ENCODE measurements at places on chromosomes 12 and 14.

DNA sequence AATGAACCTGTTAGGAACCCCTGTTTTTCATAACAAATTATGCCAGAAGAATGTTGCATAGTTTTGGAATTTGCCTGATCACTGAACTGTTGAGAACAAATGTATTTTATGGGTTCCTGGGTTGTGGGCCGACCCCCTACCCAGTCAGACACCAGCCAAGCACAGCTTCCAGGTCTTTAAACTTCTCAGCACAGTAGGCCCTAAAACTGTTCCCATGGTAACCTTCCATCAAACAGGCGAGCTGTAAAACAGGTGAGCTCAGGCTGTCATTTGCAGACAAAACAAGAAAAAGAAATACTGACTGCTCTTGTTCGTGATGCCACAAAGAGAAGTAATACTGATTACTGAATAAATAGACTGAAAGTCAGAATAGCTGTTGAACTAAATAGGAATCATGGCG lies 147.0 kb downstream of the PTPRO start:
- DNase-seq: no peak

DNA sequence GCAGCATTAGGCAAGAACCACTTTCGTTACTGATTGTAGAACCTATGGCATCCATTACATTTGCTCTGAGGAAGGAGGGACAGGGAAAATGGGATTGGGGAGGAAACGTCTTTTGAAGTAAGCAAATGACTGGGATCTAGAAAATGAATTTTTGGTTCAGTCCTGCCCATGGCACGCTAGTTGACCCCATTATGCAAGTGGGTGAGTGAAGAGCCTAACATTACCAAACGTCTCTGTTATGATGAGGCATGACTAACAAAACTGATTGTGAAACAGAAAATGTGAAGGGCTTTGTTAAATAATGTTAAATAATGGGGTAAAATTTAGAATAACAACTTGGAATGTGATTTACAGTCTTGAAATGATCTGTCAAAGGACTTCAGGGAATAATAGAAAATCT lies 38.9 kb downstream of the CPSF2 start:
- no peak for DNase-seq

- no peak for DNase-seq
Observed at GRCh38 chr14:34302654-34303053, 159.4 kb downstream of the SPTSSA start.

GRCh38 chr12:3272958-3273357 lies 195.8 kb downstream of the TSPAN9 start:
- DNase-seq: no peak

DNA sequence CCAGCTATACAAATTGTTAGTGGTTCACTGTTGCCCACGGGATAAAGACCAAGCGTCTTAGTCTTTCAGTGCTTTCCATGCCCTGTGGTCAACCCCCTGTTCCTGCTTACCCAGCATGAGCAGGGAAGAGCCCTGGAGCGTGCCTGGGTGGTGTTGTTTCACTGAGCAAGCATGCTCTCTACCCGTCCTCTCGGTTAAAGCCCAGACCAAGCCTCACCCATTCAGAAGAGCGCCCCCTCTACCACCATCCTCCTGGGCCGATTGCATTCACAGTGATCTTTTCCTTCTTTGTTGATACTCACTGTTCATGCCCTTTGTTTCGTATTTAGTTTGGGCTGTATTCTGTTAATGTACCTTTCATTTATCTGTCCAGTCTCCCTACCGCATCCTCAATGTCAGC lies 25.1 kb downstream of the DYRK4 start:
- no peak for DNase-seq

- no peak for DNase-seq
Observed at GRCh38 chr14:36498938-36499337, 21.1 kb downstream of the NKX2-1 start.

DNA sequence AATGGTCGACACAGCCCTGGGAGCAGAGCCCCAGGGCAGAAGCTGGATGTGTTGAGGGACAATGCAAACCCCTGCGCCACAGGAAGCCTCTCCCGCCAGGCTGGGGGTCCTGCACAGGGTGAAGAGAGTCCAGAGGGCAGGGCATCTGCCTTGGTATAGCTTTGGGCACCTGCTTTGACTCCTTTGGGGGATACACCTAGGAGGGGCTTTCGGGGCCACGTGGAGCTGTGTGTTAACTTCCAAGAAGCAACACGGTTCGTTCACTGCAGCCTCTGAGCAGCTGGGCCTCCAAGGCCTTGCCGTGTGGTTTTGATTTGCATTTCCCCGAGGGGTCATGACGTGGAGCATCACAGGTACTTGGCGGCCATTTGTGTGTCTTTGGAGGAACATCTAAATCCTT lies 5.8 kb upstream of the PUS1 start:
- DNase-seq: no peak

- DNase-seq: no peak
Observed at GRCh38 chr14:94373708-94374107, 14.7 kb downstream of the SERPINA1 start.
